NCI-H774 (cell line): ENCODE measurements at places on chromosomes 11 and 22.

DNA sequence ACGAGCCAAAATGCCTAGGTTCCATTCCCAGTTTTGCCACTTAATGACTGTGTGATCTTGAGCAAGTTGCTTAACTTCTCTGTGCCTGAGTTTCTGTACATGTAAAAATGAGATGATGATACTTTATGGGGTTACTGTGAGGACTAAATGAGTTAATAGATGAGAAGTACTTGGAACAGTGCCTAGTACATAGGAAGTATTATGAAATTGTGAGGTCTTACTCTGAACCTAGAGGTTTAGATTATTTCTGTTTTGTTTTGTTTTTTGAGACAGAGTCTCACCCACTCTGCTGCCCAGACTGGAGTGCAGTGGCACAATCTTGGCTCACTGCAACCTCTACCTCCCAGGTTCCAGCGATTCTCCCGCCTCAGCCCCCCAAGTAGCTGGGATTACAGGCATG lies 227.0 kb upstream of the POU2AF2 start:
- no peak for DNase-seq

DNA sequence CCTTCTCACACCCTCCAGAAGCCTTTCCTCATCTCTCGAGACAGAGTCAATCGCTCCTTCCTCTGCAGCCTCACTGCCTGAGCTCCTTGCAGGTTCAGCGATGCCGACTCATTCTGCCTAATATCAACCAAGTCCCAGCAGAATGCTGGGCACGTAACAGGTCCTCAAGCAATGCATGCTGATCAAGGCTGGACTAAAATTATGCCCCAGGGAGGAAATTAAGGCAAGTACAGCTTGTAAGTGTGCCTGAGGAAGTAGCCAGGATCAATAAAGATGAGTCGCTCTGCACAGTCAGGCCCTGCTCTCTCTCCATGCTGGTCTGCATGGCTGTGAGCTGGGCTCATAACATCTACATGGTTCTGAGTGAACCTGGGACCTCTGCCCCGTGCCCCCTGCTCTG lies 25.6 kb upstream of the NRIP3 start:
- DNase-seq = no peak

DNA sequence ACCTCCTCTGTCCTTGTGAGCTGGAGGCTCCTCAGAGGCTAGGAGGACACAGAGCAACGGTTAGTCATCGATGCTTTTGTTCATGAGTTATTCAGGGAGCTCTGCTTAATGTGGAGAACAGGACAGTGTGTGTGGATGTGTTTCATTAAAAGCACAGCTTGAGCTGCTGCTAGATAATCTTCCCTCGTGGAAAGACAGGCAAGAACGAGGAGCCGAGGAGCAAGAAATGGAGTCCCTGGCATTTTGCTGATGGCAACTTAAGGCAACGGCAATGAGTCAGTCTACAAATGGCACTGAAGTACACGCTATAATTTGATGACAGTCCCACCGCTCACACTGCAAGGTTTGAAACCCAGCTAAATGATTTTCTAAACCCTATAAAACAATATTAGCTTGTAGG lies 106.2 kb downstream of the IGLL1 start:
- no peak for DNase-seq

GRCh38 chr11:71238285-71238875 lies 14.0 kb downstream of the SHANK2 start:
- no peak for DNase-seq

DNA sequence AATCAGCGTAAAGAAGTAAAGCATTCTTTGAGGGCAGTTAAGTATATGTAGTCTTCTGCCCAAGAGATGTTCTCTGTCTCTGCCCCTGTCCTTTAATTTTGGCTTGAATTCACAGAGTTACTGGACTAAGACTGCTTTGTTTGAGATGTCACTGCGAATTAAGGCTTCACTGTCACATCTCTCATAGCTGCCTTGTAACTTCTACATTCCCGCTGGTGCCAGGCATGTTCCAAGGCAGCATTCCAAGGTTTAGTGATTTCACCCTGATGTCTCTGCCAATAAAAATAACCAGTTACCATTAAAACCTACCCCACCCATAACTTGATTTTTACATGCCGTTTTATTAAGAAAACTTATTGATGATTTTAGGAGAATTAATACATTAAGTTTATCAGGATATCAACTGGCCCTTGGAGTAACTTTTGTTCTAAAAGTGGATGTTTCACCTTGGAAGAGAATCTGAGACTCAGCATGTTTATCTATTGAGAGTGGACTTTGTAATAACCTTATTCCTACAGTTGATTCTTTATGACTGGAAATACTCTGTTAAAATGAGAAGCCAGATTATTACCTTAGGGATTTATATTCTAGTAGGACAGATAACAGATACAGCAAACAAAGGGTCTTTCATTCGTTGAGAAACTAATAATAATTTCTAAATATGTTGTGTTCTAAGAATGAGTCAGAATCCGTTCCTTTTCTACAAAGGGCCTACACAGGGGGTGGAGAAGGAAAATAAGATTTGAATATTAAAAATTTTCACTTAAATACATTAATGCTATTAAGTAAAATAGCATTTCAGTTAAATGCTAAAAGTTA lies 110.2 kb downstream of the UVRAG start:
- DNase-seq = no peak

DNA sequence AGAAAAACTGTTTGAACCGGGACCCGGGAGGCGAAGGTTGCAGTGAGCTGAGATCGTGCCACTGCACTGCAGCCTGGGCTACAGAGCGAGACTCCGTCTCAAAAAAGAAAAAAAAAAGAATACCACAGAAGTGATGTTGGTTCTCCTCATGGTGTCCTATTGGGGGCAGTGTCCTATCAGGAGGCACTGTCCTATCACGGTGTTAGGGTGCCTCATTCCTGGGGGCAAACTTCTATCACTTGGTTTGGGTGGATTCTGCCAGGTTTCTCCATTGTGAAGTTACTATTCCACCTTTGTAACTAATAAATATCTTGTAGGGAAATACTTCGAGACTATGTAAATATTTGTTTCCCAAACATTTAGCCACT lies 19.6 kb downstream of the PRR14L start:
- no peak for DNase-seq

DNA sequence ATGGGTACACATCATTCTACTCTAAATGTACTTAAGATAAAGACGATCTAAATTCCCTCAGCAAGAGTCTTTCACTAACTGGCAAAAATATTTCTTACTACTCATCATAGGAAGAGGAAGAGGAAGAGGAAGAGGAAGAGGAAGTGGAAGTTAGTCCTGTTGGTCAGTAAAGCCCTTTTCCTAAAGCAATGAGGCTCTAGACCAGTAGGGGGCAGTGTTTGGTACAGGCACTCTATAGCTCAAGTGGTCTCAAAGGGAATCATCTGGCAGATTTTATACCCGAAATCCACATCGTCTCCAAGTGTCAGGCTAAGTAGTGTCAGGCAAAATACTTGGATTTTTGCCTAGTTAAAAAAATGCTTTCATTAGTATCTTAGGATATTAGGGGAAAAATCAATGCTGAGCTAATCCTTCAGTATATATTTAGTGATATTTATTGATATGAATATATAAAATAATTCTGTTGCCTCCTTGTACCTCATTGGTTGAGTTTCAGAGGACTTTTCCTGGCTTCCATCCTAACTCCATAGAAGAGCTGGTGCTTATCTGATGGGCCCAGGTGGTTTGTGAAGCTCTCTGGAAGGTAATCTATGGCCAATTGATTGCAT lies 7.7 kb downstream of the BLID start:
- no peak for DNase-seq

- DNase-seq = no peak
These were observed 18.9 kb downstream of the MMP3 start for GRCh38 chr11:102824556-102824955.

DNA sequence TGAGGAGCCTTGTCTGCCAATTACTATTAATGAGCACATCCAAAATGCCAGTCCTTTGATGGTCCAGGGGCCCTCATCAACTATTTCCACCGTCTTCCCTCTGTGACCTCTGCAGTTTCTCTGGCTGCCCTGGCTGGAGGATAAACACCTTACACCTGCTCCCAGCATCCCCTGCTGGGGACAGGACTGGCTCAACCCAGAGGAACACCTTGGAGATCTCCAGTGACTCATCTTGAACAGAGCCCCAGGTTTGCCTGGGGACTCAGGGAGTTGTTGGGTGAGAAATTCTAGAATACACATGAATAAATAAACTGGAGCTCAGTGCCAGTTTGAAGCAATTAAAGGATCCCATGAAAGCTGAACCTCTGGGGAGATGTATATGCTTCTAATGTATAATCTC lies 24.0 kb upstream of the ELF5 start:
- no peak for DNase-seq

- no peak for DNase-seq
These were observed 14.0 kb downstream of the PSMD13 start for GRCh38 chr11:250740-251299.

DNA sequence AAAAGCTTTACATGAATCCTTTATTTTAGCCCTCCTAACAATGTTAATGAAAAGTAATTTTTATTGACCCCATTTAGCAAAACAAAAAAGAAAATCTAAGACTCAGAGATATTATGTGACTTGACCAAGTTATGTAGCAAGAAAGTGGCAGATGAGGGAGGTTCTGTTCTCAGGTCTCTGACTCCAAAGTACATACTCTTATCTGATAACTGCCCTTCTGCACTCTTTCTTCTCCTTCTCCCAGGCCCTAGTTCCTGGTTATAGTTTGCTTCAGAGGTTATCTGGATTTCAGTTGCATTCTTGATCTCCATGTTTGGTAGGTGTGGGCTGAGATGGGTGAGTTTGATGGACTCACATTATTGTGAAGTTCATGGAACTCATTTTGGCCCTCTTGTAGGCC lies 4.5 kb downstream of the OR9Q2 start:
- no peak for DNase-seq

DNA sequence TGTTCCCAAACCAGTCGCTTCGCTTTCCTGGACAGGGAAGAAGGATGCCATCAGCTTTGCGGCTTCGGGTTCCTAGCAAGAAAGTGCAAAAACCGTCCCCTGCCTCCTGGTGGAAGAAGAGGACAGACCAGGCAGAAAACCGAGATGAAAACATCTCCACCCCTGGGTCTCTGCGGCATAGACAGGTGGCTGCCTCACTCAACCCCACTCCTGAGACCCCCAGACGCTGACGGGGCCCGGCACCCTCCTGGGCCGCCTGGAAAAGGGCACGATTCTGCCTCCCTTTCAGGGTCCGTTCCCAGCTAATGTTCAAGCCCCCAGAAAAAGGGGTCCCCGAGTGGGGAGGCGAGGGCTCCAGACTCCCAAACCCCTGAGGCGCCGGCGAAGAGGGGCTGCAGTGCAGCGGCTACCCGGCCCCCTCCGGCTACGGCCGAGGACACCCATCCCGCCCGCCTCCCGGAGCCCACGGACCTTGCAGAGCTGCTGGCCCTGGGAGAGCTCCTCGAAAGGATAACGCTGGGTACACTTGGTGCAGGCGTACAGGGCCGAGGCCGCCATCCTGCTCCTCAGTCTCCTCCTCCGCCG lies 569 bp downstream of the FAM76B start:
- DNase-seq = no peak

DNA sequence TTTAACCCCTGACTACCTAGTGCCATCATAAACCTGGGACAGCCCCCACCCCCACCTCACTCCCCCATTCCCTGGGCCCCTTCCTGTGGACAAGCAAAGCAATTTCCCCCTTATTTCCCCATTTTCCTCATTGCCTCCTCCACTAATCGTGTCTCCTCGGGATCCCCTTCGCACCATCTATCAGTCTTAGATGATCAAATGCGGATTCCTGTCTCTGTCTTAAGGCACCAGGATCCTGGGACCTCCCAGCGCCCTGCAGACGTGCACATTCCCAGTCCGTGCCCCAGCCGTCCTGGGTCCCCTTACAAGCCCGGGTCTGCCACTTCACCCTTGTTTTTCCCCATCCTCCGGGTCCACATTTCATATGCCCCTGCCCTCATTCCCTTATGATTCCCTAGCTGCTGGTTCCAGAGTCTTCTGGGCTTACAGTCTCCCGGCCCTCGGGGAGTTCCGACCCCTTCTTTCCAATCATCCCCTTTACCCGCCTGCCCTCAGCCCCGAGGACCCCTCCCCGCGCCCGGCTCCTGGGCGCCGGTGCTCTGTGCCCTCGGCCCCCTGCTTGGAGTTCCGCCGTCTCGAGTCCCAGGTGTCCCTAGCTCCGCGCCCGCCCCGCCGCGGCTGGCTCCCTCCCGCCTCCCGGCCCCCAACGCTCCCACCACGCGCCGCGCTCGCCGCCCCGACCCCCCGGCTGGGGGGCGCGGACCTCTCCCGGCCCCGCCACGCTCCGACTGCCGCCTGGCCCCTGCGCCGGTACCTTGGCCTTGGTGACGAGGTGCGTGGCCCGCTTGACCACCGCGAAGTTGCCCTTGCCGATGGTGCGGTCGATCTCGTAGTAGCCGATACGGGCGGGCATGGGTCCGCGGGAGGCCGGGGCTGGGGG lies 599 bp downstream of the SIK3 start:
- DNase-seq = no peak

- DNase-seq = no peak
These were observed 21.3 kb upstream of the MTNR1B start for GRCh38 chr11:92948116-92948515.

GRCh38 chr11:117478926-117479325 lies 151.3 kb downstream of the CEP164 start:
- DNase-seq = no peak

GRCh38 chr11:11978792-11979487 lies 29.5 kb downstream of the DKK3 start:
- DNase-seq = no peak

DNA sequence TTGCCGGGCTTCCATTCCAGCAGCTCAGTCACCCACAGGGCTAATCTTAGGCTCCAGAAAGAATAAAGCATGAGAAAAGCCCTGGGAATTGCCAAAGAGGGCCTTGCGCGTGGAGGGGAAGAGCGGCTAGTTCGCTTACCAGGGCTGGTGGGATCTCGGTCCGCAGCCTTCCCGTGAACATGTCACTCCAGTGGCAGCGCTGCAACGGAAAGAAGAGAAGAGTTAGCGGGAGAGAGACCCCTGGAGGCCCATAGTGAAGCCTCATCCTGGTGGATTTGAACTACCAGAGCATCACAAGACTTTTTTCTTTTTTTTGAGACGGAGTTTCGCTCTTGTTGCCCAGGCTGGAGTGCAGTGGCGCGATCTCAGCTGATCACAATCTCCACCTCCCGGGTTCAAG lies 18.0 kb downstream of the RANGAP1 start:
- DNase-seq = no peak
